ENCODE measurements at places on chromosomes 5 and 9. TPM values are rescaled to one million over a fixed set of nuclear protein-coding genes. Genes with fewer than 3 reads are reported as not detected.

Gene NFIB
- total RNA-seq: 76.4 TPM

Gene ST8SIA4
- total RNA-seq: 18.0 TPM

Gene PCDHGA11
- total RNA-seq: 2.6 TPM

Gene SLIT3
- 56.6 TPM for total RNA-seq

Gene LCP2
- total RNA-seq: not detected

Gene FOXE1
- 4.2 TPM for total RNA-seq

Gene SHISAL2B
- total RNA-seq: 0.63 TPM

GRCh38 chr5:5572010-5572865, 149.8 kb downstream of the ICE1 start:
- no peak for DNase-seq

GRCh38 chr9:34796924-34797323, 87.0 kb upstream of the CCL21 start:
- DNase-seq: no peak

DNA sequence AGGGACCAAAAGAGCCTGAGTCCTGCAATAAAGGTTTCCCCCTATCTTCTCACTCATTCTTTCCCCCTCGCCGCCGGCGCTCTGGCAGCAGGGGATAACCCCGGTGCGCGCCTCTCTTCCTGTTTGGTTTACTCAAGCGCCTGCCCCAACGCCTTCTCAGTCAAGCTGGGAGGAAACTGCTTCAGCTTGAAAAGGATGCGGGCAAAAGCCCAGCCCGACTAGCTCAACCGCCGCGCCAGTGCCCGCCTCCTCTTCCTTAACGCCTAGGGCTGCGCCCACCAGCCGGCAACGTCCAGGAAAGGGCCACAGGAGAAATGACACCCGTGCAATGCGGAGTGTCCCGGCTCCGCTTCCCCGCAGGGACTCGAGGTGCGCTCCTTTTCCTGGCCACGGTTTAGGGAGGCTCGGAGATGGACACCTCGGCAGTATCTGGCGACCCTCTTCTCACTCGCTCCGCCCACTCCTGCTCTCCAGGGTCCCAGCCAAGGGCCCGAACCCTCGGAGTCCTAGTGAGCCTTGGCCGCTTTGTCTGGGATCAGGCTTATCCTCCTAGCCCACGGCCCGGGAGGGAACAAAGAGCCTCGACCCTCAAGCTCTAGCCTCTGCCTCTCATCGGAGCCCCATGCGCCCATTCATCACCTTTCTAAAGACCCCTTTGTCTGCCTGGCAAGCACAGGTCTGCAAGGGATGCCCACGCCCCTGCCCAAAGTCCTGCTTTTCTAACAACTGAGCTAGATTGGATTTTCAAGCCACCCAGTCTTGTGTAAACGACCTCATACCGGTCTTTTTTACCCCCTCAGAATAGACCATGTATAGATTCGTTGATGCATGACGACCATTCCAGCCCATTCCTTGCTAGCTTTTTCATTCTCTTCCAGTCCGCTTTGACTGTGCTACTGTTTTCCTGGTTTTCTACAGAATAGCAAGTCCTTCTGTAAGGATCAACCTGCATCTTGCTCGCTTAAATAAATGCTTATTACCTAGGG, 2.0 kb downstream of the ST8SIA4 start:
- no peak for DNase-seq

- no peak for DNase-seq
Observed at GRCh38 chr9:120648581-120649197, 65.6 kb downstream of the MEGF9 start.

- DNase-seq: no peak
Observed at GRCh38 chr5:54521856-54522479, 4.4 kb downstream of the SNX18 start.

DNA sequence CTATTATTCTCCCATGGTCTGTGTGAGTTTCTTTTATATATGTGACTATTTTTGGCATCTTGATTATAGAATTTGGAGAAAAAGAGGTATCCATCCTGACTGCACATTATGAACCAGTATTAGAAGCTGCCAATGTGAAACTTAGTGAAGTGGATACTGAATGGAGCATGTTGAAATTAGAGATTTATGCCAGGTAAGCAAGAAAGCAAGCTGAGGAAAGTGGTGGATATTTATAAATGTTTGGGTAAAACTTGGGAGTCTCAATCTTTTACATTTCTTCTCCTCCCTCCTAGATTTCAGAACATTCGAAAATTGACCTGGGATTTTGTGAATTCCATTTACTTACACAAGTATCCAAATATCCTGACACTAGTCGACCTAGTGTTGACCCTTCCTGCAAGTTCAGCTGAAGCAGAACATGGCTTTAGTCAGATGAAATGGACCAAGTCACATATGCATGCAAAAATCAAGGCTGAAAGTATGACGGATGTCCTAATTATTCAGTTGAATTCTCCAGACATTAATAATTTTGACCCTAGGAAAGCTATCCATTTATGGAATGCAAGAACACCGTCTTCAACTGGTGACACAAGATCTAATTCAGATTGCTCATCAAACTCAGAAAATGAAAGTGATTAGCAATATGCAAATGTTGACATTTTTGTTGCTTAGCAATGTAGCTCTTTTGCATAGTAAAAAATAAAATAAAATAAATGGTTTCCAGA, 66.8 kb upstream of the IL7R start:
- DNase-seq: no peak

- no peak for DNase-seq
Observed at GRCh38 chr5:36900283-36900682, 23.7 kb downstream of the NIPBL start.

DNA sequence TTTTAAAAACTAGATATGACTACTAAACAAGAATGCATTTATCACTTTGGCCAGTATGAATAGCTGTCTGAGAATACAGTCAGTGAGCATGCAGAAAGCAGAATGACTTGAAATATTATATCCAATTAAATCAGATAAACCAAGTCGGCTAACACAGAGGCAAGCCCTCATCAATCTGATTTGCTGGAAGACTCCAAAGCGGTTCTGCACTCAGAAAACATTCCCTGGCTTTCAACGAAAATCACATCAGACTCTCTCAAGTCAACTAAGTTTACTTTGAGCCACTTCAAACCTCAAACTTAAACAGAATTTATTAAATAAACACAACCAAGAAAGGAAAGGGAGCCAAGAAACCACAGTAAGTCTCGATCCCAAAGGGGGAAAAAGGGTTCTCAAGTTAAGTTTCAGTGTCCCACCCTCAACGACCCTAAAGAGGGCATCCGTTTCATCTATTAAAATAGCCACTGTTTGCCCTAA, 1.4 kb downstream of the MYO10 start:
- DNase-seq: no peak

DNA sequence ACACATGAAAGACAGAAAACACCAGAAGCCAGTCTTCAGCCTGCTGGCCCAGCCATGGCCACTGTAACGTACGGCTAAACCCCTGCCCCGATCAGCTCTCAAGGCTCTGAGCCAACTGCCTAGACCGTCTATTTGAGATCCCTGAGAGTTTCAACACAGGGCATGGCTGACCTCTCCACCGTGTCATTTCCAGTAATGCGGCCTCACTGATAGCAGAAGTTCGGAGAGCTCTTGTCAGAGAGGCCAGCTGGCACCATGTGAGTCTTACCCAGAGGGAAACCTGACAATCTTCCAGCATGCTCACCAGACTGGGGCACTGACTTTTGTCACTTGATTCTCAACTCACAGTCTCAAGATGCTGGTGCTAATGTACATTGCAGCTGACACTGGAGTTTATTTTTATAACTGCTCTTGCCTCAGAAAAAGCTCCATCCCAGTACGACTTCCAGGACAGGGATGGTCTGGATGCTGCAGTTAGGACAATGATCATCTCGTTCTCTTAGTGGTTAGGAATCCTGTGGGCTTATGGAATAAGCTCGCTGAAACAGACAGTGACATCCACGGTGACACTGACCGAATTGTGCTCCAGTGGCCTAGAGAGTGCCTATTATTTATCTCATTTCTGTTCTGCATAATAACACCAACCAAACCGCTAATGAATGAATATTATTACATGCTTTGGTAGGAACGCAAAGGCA, 372.7 kb downstream of the ICE1 start:
- DNase-seq: no peak

DNA sequence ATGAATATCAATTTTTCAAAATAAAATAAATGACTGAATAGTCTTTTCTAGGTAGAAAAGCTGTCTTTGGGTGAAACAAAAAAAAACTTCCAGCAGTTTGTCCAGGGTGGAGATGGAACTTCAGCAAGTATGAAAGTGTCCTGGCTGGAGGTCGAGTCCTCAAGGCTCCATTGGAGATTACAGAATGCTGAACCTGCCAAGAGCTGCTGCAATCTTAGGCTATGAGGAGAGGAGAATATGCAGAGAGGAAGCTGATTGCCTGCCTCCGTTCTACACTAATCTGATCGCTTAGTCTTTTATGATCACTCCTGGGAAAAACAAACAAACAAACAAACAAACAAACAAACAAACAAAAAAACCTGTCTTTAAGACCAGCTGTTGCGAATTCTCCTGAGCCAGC, 50.6 kb downstream of the NREP start:
- no peak for DNase-seq

- no peak for DNase-seq
Observed at GRCh38 chr5:115262011-115262320, 711 bp downstream of the PGGT1B start.

DNA sequence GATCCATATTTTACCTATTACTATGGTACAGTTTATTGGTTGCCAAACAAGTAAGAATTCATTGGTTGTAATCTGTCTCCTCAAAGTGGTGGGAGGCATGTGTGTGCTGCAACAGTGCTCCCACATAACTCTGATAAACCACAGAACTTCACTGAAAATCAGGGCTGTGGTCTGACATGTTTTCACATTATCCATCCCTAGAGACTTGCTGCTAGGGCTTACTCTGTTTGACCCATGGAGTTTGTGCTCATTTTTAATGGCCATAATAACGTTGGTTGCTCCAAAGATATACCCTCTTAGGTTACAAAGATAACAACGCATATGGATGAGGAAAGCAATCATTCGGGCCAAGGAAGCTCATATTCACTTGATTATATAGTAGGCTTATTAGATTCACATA, 37.0 kb downstream of the HACD4 start:
- DNase-seq: no peak

DNA sequence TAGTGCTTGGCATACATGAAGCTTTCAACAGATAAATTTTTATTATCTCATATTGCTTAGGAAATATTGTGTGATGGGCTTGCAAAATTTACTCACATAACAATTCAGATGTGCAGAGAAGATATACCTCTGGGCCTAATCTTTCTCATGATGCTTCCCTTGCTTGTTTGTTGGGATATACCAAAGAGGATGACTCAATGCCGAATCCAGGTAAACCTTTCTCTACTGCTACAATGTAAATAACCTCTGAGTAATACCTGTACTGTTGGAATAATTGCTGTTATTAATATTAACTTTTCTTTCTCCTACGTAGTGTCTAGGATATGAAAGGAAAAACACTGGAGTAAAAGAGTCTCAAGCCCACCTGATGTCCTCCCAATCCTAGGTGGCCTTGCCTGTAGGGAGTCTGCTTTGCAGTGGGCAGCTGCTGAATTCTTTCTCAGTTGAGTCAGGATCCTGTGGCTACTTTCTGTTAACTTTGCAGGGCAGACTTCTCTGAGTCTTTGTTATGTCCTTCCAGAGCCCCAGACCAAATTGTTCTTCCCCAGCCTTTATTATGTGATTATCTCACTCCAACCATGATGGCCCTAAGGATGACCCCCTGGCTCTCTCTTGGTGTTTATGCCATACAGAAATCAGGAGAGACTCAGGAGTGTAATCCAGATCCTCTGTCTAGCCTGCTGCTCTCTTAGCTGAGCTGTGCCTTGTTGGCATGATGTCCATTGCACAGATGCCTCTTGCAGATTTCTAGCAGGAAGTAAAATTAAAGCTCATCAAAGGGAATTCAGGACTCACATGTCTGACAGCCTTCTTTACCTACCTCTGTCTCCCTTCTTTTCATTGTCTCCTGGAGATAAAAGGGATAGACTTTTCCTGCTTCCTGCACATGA, 208.1 kb downstream of the SNX18 start:
- DNase-seq: no peak

- DNase-seq: no peak
Observed at GRCh38 chr9:37512437-37512836, 26.7 kb downstream of the POLR1E start.

DNA sequence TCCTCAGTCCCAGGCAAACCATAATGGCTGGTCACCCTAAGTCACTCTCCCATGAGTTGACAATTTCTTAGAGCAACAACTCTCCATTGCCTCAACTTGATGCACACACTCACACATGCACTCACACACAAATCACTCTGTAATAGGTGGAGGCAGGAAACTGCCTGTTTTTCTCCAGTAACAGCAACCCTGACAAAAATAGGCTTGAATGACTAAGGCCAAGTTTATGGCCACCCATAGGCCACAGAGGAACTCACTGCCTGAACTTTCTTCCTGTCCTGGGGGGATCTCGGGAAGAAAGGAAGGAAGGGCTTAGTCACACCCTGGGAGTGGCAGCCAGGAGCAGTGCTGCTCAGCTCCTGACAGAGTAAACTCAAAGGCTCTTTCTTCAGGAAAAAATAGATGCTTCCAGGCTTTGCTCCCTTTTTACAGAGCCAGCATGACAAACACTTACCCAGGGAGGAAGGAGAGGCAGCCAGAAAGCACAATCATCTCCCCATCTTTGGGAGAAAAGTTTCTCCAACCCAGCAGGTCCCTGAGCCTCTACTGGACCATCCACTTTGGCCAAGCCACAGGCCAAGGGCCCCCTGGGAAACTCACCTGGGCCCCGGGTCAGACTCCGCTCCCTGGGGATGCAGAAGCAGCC, 368 bp downstream of the SH3TC2 start:
- no peak for DNase-seq
